Fibroblast of skin of scalp (primary cell): ENCODE measurements at places on chromosomes 7 and 10.

DNA sequence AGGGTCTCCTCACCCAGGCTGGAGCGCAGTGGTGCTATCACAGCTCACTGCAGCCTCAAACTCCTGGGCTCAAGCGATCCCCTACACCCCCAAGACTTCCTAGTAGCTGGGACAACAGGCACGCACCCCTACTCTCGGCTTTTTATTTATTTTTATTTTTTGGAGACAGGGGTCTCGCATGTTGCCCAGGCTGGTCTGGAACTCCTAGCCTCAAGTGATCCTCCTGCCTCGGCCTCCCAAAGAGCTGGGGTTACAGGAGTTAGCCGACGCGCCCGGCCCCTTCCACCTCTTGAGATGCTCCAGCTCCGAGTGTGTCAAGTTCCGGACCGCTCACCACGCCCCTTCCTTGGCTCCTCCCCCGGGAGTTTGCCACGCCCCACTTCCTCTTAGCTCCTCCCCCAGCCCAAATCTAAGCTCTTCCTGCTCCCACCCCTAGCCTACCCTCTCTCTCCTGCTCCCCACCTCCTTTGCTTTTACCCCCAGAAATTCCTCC is 6.3 kb downstream of the NAT16 start:
- DNase-seq: peak; percentile 57

DNA sequence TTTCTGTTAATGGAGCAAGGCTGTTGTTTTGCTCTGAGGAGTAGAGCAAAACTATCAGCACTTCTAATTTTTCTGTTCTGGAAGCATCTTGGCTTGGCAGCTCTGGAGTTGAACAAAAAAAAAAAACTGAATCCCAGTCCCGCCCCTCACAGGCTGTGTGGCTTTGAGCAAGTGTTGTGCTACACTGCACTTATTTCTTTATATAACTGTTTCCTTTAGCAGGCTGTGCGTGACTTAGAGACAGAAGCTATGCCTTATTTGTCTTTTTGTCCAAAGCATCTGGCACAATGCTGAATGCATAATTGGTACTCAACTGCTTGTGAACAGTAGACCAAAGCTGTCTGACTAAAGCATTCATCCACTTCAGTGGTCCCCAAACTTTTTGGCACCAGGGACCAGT is 96.1 kb downstream of the AMPH start:
- peak; percentile 7 for DNase-seq

- DNase-seq: no peak
Measured at GRCh38 chr7:142855114-142855743, 353 bp downstream of the EPHB6 start.

DNA sequence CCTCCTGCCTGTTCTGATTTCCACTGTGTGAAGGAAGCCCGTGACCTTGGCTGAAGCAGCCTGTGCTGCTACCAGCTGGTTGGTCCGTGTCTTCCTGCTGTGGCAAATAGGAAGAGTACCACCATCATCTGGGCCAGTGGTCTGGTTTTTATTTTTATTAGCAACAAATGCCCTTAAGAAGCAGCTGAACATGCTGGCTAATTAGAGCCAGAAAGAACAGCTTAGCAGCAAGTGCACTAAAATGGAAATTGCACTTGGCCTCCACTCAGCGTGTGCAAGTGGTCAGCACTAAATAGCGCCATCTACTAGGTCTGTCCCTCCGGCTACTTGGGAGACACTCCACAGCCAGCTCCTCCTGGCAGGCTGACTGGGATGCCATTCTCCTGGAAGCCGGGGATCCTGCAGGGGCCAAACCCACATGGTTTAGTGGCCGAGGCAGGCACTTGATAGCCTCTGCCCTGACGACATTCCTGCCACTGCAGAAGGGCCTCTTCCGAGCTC is 690.3 kb upstream of the FOXK1 start:
- no peak for DNase-seq

- no peak for DNase-seq
Measured at GRCh38 chr7:78254726-78255055, 456.1 kb downstream of the PHTF2 start.

- DNase-seq: no peak
Measured at GRCh38 chr7:151150388-151150787, 17.1 kb downstream of the GBX1 start.

DNA sequence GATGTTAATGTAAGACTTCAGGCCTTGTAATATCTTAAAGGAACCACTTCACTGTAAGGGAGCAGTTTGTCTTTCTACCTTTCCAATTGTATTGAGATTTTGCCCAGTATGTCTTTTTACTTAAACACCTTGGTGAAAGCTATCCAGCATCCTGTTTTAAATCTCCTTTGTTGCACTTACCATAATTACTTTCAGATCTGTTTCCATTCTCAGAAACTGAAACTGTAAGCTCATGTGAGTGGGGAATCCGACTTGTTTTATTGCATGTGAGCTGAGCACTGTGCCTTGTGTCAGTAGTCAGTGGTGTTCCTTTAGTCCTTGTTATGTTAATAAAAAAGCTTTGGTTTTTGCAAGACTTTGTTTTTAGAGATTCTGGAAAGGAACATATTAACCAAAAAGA is 42.2 kb downstream of the BMPR1A start:
- peak; percentile 54 for DNase-seq

DNA sequence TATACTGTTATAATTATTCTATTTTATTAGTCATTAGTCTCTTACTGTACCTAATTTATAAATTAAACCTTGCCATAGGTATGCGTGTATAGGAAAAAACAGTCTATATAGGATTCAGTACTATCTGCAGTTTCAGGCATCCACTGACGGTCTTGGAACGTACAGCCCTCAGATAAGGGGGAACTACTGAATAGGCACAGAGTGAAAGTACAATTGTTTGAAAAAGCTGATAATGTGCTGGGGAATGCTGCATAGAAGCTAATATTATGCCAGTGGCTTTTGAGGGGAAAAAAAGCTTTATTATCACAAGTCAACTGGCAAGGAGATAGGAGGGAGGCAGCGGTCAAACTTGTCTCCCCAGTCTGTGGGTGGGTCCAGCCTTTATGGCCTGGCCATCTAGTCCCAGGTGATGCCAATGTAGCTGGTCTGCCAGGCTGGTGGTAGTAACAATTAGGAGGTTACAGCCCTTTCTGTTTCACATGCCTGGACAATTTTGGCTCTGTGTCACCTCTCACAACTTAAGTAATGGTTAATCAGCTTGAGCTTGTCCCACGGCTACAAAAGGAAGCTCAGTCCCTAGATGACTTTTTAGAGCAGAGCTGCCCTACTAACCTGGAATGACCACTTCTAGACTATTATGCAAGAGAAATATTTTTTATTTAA is 8.3 kb upstream of the FMC1 start:
- no peak for DNase-seq
